NCI-H1694 (cell line): ENCODE measurements at places on chromosomes 2 and 18.

- DNase-seq, result no peak
Measured at GRCh38 chr2:134217924-134218323, 35.9 kb upstream of the MGAT5 start.

DNA sequence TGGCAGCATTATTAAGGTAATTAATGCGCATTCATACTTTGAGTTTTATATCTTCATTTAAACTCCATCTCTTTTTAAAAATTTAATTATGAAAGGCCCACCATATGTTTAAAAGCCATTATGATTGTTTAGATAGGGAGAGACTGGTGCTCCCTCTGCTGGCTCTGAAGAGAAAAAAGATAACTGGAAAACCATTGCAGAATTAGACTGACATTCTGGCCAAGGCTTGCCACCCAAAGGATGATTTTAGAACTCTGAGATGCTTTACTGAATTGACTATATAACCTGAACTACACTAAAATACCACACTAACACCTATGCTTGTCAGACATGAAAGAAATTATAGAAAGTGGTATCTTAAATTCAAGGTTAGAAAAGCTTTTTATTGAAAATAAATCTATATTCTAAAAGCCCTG lies 127.6 kb upstream of the SPOPL start:
- peak; percentile 20 for DNase-seq

GRCh38 chr2:227627769-227628168 lies 10.5 kb downstream of the SCYGR4 start:
- no peak for DNase-seq

- DNase-seq, result no peak
Measured at GRCh38 chr2:18896125-18896764, 306.9 kb upstream of the NT5C1B start.

GRCh38 chr2:219542931-219543595 lies 546 bp downstream of the CHPF start:
- no peak for DNase-seq

DNA sequence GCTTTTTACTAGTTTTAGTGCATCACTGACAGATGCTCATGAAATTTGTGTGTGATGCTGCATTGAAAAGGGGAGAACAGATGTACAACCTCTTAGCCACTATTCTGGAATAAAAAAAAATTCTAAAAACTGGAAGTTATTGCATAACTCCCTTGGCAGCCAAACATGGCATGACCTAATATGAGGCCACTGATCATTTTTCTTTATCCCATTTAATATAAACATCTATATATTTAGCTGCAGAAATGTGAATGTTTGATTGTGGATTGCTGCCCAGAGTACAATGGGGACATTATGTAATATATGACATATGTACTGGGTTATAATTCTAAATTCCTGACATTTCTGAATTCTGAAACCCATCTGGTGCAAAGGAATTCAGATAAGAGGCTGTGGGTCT lies 86.5 kb downstream of the CDCA7 start:
- peak; percentile 72 for DNase-seq

DNA sequence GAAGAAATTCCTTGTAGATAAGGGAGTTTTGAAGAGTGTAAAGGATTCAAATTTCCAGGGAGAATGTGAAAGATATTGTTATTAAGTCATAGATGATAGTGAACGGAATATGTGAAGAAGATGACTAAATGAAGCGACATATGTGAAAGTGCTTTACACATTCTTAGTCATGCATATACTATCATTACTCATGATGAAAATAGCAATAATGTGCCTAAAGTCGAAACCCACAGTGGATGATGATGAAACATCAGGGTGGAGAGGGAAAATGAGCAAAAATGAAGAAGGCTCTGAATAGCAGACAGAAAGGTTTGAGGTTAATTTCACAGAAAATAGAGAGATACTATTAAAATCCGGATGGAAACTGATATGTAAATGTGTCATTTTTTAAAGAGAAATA lies 1237.1 kb downstream of the LRP1B start:
- no peak for DNase-seq

DNA sequence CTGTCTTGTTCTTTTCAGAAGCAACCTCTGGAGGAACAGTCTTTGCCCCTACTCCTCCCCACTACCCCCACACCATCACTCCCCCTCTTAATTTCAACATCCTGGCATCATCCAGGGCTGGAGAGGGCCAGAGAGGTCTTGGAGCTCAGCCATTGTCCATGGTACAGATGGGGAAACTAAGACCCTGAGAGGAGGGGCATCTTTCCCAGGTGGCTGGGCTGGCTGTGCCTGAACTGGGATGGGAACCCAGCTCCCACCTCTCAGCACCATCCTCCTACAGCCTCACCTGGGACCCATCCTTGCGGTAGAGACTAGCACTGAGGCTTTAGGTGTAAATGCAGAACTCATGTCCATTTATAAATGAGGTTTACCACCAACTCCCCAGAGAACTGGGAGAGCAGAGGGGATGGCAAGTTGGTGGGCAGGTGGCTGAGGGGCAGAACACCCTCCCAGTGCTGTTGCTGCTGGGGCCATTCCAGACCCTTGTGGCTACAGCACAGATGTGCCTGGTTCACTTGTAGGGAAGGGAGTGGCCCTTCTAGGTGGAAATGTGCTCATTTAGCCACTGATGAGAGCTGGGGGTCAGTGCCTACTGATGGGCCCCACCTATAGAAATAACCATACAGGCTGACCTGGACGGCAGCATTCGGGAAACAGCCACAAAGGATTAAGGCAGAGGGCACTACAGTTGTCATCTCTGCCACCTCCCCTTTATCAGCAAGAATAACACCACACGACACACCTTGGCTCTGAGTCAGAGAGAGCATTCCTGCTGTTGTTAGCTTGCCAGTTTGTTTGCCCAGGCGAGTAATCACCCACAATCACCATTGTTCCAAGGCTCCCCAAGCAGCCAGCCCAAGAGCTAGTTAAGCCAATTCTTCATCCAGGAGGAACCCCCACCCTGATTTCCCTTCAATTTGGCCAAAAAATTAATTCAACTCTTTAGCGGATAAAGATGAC lies 2.1 kb downstream of the MLPH start:
- no peak for DNase-seq

GRCh38 chr2:64730551-64731262 lies 77.0 kb upstream of the SERTAD2 start:
- peak; percentile 21 for DNase-seq

- no peak for DNase-seq
Measured at GRCh38 chr2:86062043-86062442, 43.6 kb downstream of the POLR1A start.

DNA sequence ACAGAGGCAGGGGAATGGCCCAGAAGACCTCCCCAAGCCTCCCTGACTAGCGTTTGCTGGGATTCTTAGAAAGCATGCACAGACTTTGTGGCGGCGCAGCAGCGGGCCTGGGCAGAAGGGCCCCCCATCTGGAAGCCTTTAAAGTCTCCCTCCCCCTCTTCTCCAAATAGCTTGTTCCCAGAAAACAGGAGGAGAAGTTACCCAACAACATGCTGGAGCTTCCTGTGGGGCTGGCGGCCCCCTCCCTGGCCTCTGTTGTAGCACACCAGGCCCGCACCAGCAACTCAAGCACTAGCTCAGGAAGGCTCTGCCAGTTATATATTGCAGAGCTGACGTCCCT lies 334.8 kb downstream of the DYSF start:
- DNase-seq, result no peak

- no peak for DNase-seq
Measured at GRCh38 chr2:200155652-200156051, 150.8 kb upstream of the SPATS2L start.

DNA sequence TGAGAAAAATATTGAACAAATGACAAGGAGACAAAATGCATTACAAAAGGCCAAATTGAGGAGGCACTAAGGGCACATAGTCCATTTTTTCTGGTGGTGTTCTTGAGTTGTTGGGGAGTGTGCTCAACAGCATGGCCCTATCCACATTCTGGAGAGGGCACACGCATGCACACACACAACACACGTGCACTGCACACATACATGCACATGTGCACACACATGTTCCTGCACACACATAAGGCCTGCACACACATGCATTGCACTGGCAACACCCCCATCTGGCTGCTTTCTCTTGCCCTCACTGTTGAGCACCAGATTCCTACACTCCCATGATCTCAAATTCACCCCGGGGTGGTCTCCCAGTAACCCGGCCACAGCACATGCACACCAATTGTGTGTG lies 659.2 kb upstream of the RAB6C start:
- no peak for DNase-seq

DNA sequence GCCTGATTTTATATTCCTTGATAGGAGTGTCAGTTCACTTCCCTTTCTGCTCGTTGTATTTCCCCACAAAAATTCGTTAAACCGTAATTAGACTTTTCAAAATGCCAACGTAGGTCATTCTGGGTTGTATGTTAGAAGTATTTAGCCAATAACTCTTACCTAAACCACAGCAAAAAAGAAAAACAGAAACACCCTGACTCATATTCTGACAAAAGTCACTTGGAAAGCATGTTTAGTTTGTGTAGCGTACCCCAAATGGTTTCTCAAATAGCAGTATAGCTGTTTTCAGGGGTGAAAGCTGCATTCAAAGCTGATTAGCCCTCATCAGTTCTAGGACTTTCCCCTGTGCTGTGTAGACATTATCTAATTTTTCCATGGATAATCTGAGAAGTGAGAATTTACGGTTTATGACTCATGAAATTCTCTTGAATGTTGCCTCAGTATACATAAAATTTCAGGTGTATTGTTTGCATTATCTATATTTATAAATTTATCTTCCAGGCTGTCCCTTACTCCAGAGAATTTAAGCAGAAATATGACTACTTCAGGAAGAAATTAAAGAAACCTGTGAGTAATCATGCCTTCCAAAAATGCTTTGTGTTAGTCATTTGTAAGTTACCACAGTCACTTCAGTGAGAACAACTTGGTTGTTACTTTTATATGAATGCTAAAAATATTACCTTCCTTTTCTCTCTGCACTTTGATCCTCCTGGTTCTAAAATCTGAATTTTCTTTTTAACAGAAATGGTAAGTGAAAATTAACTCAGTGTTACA lies 264.9 kb downstream of the ALPK2 start:
- DNase-seq, result no peak

DNA sequence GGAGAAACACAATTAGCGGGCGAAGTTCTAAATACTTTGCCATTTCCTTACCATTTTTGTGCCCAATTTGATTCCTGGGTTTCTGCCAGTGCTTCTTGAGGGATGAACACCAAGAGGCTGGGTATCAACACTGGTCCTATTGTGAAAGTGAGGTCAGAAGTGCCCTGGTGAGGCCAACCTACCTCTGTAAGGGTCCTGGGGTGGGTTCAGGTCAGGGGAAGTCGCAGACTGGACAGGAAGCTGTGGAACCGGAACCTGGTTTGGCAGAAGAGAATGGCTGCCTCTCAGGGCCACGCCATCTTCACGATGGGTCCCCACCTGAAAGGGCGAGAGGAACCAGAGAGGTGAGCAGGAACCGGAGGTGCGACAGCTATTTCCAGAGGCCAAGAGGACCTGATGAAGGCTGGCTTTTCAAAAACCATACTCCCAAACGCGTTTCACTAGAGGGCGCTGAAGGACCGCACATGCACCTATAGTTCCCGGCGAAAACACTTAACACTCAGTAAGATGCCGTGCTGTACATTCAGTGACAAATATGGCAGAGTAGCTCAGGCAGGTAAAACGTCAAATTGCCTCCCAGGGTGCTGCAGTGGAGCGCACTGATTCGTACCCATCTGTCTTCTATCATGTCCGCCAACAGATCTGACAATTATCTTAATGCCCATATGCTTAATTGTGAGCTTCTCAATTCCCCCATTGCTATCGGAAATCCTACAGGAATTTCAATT lies 275.3 kb upstream of the CCDC68 start:
- peak; percentile 87 for DNase-seq

DNA sequence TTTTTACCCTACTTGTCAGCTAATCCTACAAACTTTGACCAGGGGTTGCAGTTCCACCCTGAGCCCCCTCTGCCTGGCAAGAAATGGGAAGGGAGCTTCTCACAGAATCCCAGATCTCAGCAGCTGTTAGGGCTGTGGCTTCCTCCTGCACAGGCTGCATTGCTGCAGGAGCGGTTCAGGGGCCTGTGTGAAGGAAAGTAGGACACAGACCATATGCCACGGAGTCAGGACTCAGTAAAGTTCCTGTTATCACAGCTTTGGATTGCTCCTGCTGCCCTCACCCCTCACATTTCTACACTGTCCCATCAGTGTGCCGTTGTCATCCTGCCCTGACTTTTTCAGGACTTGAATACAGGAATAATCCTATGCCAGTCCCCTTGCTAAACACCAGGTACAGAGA lies 62.8 kb upstream of the SP3 start:
- DNase-seq, result peak; percentile 49

DNA sequence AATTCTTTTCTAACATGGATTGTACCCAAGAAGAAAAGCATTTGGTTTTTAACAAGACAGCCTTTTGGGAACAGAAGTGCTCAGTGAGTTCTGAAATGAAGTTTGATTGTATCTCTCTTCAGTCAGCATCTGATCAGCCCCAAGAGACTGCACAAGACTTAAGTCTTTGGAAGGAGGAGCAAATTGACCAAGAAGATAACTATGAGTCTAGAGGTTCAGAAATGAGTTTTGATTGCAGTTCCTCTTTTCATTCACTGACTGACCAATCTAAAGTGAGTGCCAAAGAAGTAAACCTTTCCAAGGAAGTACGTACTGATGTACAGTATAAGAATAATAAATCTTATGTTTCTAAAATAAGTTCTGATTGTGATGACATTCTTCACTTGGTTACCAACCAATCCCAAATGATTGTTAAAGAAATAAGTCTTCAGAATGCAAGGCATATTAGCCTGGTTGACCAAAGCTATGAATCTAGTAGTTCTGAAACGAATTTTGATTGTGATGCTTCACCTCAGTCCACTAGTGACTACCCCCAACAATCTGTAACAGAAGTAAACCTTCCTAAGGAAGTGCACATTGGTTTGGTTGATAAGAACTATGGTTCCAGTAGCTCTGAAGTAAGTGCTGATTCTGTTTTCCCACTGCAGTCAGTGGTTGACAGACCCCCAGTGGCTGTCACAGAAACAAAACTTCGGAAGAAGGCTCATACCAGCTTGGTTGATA lies 31.2 kb downstream of the ZDBF2 start:
- no peak for DNase-seq

DNA sequence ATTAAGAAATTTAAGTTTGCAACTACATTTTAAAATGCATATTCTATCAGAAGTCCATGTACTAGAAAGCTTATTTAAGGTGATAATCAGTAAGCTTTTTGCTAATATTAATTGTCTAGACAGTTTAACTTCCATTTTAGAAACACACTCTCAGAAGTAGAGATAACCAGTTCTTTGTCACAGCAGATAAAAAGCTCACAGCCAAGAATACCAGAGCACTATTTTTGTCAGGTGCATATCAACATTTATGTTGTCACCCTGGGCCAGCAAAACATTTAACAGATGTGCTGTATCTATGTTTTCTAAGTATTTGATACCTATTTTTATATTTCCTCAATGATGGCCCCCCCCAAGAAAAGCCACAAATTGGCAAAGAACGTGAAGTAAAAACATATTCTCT lies 192.6 kb downstream of the ERBB4 start:
- no peak for DNase-seq

DNA sequence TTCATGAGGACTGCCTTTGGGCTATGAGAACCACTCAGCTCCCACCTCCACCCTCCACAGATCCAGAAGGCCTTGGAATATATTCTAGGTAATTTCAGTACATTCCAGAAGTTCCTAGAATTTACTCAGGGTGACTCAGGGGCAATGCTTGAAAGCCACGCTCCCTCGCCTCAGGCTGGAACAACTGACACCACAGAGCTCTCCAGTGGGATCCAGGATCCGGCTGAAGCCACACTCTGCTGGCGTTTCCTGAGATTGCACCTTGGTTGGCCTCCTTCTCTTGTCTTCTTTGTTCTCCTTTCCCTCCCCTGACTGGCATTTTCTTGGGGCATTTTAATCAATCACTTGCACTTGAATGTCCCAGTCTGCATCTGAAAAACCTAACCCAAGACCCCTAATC lies 92.6 kb upstream of the KCNE4 start:
- DNase-seq, result no peak

GRCh38 chr2:196284866-196285557 lies 113.6 kb upstream of the STK17B start:
- DNase-seq, result no peak
